Lower lobe of right lung (tissue), 2 donors: ENCODE measurements at places on chromosomes 1 and 21.

GRCh38 chr1:17826165-17826488, 71.0 kb downstream of the ACTL8 start:
- DNase-seq: peak; percentile 58

- DNase-seq: no peak
Observed at GRCh38 chr1:233945573-233945972, 41.1 kb downstream of the SLC35F3 start.

- no peak for DNase-seq
Observed at GRCh38 chr21:45818904-45819285, 162.7 kb upstream of the COL6A1 start.

- no peak for DNase-seq
Observed at GRCh38 chr21:37153935-37154350, 80.9 kb downstream of the TTC3 start.

GRCh38 chr1:18077657-18078215, 29.9 kb upstream of the IGSF21 start:
- DNase-seq: no peak

DNA sequence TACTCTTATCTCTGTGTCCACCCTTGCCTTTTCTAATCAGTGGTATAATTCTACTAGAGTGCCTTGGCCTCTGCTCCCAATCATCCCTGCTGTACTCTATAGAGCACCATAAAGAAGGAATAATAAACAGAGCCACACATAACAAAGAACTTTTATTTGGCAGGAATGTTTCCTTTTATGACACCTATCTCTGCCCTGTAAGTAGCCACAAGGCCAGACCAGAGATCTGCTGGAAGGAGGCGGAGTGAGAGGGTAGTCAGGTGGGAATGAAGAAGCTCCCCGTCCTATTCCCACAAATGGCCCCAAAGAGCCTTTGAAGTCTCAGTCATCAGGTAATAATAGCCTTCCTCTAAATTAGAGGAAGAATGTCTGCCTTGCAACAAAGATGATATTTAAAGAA, 32.7 kb downstream of the WLS start:
- DNase-seq: no peak

- no peak for DNase-seq
Observed at GRCh38 chr1:5904551-5904950, 87.7 kb downstream of the NPHP4 start.

- no peak for DNase-seq
Observed at GRCh38 chr1:46172321-46172720, 2.6 kb upstream of the TSPAN1 start.
